ENCODE measurements at places on chromosomes 11 and 22.

GRCh38 chr11:312092-312816 is 1.6 kb upstream of the IFITM1 start:
- DNase-seq = no peak

DNA sequence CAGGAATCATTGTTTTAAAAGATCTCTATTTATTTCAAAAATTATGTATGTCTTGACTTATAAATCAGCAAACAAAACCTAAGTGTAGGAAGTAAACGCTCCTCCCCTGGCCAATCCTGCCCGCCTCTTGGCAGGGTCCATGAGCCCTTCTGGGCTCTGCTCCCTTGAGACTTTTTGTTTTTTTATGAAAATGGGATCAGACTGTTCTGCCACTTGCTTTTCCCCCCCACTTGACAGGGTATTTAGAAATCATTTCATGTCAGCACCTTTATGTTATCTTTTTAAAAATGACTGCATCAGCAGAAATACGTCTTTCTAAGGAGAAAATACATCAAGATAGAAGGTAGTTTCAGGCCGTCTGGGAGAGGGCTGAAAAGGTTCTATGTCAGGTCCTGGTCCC is 35.6 kb downstream of the FBLN1 start:
- no peak for DNase-seq

DNA sequence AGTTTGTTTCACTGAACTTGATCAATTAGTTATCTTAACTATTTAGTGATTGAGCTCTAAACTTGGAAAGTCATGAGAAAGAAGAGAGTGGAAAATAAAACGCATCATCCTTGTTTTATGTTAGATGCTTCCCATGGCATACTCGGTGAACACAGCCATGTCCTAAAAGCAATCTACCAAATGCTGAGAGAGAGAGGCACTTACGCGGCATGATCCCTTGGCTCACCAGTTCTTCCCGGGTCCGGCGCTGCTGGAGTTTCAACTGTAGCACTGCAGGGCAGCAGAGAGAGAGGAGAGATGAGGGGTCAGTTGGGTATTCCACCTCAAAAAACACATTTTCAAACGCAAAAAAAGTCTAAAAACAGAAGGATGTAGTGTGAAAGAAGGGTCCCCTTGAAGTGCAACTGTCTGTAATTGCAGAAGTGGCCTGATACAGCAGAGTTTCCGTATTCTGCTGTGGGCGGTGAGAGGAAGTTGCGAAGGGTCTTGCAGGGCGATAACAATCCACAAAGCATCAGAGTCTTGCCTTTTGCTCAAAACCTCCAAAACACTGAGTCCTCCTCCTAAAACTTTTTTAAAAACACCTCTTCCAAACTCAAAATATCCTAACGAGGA is 92.7 kb downstream of the SGSM3 start:
- DNase-seq = no peak

DNA sequence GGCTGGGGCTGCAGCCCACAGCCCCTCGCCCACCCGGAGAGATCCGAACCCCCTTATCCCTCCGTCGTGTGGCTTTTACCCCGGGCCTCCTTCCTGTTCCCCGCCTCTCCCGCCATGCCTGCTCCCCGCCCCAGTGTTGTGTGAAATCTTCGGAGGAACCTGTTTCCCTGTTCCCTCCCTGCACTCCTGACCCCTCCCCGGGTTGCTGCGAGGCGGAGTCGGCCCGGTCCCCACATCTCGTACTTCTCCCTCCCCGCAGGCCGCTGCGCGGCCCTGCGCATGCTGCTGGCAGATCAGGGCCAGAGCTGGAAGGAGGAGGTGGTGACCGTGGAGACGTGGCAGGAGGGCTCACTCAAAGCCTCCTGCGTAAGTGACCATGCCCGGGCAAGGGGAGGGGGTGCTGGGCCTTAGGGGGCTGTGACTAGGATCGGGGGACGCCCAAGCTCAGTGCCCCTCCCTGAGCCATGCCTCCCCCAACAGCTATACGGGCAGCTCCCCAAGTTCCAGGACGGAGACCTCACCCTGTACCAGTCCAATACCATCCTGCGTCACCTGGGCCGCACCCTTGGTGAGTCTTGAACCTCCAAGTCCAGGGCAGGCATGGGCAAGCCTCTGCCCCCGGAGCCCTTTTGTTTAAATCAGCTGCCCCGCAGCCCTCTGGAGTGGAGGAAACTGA is 731 bp downstream of the GSTP1 start:
- DNase-seq = no peak
